ENCODE measurements at places on chromosomes 12 and 14.
A peak's percentile ranks its signal among the peaks of the same experiment; 100 is the strongest.

- no peak for DNase-seq
Measured at GRCh38 chr12:121613462-121613861, 12.9 kb upstream of the ORAI1 start.

DNA sequence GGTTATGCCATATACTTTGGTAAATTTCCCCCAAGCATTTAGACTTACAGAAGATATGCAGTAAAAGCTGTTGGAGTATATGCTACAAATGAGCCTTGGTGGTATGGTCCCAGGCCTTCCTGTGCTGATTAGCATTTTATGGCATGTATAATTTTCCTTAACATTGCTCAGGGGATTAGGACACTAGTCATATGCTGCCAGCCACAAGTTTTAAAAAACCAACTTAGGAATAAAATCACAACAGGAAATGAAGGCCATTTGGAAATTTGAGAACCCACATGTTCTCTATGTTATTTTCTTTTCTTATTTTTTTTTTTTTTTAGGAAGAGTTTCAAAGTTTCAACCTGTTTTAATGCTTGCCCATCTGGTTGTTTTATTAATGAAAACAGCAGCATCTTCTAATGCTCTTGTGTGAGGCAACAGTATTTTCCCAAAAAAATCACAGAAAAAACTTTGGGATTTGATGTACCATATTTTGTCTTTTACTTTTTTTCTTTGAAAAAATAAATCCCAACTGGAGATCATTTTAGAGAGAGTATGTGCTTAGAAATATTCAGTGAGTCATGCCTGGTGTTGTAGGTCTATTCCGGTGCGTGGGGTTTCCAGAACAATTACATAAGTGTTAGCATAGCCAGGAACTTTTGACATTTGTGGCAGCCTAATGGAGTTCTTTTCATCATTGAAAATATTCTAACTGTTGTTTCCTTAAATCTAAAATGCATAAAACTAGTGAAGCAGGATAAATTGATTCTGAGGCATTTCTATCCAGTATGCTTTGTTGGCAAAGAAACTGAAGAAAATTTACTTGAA is 21.7 kb upstream of the DUSP6 start:
- no peak for DNase-seq

GRCh38 chr12:108613548-108613947 is 15.7 kb upstream of the TMEM119 start:
- no peak for DNase-seq

DNA sequence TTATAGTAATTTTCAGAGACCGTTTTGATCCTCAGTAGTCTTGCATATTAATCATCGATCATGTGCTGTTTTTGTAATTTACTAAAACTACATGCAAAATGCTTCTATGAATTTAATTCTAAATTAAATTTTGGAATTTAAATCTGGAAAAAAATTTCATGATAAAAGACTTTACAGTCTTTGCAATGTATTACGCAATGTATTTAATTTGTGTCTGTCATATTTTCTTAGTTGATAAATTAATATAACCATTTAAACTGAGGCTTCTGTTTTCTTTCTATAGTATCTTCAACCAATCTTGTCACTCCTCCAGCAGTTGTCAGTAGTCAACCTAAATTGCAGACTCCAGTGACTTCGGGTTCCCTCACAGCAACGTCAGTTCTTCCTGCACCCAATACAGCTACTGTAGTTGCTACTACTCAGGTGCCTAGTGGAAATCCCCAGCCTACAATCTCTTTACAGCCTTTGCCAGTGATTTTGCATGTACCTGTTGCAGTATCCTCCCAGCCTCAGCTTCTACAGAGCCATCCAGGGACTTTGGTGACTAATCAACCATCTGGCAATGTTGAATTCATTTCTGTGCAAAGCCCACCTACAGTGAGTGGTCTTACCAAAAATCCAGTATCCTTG is 94.8 kb downstream of the ATF7IP start:
- no peak for DNase-seq

- no peak for DNase-seq
Measured at GRCh38 chr12:106434526-106434925, 77.0 kb downstream of the POLR3B start.

DNA sequence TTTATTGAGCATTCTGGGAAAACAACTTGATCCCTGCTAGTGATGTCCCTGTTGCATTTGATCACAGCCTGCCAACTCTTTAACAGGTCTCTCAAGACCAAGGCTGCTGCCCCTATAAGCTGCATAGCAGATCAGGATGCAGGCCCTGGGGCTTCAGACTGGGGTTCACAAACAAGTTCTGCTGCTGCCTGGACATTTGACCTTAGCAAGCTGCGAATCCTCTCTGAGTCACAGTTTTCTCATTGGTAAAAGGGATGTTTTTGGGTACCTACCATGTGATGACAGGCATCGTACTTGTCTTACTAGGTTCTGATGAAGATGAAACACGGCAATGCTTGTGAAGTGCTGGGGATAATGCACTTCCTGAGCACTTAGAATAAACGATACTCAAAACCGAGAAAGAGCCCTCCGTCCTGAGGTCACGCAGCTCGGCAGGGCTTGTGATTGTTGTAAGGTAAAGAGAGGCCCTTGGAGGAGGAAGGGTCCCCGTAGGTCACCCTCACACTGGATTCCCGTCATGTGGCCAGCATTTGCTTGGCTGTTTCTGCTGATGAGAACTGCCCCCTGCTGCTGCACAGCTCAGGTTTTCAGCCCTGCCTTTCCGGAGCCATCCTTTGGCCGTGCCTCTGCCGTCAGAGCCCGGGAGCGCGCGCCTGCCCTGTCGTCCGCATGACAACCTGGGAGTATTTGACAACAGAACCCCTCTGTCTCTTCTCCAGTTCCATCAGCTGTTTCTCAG is 39.1 kb downstream of the TSPAN9 start:
- DNase-seq, result no peak

GRCh38 chr12:98073610-98074009 is 441.8 kb upstream of the TMPO start:
- no peak for DNase-seq

DNA sequence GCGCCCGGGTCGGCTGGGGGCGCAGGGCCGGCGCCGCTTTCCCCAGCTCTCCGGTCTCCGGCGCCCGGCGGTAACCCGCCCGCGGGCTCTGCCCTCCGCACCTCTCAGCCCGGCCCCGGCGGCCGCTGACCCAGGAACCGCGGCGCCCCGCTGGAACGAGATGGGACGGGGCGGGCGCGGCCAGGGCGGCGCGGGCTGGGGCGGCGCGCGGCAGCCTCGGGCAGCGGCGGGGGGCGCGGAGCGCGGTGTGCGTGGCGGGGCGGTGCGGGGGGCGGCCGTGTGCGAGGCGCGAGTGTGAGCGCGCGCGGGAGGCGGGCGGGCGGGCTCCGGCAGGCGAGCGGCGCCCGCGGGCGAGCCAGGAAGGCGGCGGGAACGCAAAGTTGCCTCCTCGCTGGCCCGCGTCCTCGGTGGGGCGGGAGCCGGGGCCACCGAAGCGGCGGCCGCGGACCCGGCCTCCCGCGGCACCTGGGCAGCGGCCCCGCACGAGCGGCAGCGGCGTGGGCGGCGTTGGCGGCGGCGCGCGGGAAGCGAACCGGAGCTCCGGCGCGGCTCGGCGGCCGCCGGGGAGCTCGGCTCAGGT is 671 bp upstream of the DIO3 start:
- DNase-seq, result no peak

DNA sequence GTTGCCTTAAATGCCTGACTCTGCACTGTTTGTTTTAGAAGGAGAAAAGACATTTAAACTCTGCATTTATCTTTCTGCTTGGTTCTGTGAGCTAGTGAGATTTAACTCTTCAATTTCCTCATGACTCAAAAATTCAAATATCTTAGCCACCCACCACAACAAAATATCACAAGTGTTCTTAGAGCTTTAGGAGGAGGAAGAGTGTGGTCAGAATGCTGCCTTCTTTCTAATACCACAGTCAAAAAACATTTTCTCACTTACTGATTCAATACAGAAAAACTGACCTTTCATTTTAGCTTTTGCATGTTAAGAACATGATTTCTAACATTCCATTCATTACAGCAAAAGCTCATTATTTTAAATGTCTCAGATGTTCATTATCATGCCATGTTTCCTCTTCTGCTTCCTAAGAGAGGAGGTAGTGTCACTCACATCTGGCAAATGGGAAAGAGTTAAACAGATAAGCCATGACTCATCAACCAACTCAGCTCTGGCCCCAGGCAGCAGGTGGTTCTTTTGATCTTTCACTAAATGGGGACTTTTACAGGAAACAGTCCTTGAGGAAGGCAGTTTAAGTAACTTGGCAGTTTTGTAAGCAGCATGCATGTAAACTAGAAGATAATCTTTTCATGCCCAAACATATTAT is 56.4 kb upstream of the RNU6-8 start:
- DNase-seq, result no peak

DNA sequence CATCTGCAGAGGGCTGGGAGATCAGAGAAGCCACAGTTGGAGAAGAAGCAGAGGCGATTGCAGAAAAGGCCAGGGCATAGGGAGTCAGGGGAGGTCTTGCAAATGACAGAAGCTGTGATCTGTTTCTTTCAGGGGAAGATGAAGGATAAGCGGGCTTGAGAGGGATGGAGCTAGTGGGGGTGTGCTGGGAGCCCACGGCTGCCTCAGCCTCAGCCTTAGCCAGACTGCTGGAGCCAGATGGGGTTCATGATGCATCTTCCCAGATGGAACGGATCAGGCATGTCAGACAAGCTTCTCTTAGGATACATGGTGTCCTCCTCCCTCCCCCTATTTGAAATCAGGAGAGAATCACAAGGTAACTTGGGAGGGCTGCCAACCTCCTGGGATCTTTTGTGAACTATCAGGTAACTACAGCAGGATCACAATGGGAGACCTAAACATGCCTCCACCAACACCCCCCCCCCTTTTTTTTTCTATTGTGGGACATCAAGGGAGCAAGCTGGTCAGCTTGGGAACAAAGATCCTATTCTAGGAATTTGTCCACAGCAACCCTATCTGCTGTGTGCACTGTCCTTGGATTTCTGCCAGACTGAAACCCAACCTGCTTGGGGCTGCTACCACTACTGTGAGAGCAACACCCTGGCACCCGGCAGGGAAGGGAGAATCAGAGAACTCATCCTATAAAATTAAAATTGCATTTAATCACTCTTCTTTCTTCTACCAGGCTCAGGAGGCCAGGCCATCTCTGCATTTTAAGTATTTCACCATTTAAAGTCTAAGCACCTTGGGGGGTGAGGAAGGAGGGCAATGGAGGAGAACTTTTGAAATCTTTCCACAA is 10.7 kb upstream of the ATP2A2 start:
- DNase-seq, result no peak

DNA sequence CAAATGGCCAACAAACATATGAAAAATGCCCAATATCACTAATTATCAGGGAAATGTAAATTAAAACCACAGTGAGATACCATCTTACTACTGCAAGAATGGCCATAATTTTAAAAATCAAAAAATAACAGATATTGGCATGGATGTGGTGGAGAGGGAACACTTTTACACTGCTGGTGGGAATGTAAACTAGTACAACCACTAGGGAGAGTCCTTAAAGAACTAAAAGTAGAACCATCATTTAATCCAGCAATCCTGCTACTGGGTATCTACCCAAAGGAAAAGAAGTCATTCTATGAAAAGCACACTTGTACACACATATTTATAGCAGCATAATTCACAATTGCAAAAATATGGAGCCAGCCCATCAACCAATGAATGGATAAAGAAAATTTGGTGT is 459.7 kb downstream of the GXYLT1 start:
- no peak for DNase-seq

GRCh38 chr14:91221270-91221669 is 23.2 kb downstream of the GPR68 start:
- DNase-seq, result no peak

GRCh38 chr14:23562822-23563472 is 4.6 kb downstream of the AP1G2 start:
- DNase-seq, result peak; percentile 50

GRCh38 chr12:13905794-13906193 is 75.6 kb downstream of the GRIN2B start:
- no peak for DNase-seq

DNA sequence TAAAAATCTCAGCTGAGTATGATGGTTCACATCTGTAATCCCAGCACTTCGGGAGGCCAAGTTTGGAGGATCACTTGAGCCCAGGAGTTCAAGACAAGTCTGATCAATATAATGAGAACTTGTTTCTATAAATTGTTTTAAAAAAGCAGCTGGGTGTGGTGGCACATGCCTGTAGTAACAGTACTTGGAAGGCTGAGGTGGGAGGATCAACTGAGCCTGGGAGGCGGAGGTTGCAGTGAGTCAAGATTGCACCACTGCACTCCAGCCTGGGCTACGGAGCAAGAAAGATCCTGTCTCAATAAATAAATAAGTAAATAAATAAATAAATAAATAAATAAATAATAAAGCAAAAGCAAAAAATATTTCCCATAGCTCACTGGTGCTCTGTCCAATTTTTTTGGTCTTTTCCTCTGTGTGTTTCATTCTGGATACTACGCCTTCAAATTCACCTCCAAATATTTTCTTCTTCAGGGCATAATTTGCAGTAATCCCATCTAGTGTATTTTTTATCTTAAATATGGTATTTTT is 32.7 kb upstream of the SNX6 start:
- DNase-seq, result no peak

DNA sequence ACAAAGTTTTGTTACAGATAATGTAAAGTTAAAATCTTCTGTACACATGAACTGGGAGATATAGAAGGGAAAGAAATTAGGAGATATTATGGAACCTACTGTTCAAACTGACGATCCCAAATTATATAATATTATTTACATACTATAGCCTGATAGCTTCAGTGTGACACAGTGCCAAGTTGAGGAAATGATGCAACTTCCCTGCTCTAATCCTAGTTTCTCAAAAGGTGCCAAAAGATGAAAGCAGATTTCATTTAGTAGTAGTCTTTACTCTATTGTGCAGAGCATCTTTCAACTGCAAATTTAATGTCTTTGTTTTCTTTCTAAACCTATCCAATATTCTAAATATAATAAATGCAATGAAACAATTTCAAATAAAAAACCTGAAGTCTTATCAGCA is 46.9 kb downstream of the COCH start:
- no peak for DNase-seq

DNA sequence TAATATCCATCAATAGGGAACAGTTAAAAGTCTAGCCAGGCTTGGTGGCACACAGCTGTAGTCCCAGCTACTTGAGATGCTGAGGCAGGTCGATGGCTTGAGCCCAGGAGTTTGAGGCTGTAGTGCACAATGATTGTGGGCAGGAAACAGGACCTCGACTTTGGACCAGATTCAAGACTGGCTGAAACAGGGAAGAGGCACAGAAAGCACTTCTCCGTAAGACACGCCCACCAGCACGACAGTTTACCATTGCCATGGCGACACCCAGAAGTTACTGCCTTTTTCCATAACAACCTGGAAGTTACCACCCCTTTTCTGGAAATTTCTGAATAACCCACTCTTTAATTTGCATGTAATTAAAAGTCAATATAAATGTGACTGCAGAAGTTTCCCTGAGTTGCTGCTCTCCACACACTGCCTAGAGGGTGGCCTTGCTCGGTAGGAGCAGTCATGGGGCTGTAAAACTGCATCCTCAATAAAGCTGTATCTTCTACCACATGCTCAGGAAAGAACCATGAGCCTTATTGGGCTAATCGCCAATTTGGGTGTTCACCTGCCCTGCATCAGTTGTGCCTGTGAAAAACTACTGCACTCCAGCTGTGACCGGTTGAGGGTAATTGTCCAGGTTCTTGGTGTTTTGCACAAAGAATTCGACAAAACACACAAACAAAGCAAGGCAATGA is 4.6 kb upstream of the LRRC23 start:
- no peak for DNase-seq
